Upper lobe of left lung (tissue), 6 donors: ENCODE measurements at places on chromosomes 7 and 10.

DNA sequence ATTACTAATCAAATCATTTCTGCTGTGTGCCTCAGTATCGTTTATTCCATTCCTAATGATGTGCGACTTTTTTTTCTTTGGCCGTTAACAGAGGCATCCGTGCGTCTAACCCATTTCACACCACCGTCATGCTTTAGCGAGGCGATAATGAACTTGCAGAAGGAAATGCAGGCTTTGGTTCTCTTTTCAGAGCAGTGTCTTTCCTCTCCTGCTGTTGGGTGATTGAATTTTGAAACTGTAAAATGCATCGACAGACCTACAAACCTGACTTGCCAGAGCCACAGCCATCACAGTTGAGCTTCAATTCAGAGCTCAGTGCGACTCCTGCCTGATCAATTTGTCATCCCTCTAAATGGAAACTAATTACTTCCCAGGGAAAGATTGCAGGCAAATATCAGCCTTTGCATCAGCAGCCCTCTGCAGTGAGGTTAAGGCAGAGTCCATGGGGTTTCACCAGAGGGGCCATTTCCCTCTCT, 486.0 kb upstream of the GALNT17 start:
- DNase-seq: no peak

DNA sequence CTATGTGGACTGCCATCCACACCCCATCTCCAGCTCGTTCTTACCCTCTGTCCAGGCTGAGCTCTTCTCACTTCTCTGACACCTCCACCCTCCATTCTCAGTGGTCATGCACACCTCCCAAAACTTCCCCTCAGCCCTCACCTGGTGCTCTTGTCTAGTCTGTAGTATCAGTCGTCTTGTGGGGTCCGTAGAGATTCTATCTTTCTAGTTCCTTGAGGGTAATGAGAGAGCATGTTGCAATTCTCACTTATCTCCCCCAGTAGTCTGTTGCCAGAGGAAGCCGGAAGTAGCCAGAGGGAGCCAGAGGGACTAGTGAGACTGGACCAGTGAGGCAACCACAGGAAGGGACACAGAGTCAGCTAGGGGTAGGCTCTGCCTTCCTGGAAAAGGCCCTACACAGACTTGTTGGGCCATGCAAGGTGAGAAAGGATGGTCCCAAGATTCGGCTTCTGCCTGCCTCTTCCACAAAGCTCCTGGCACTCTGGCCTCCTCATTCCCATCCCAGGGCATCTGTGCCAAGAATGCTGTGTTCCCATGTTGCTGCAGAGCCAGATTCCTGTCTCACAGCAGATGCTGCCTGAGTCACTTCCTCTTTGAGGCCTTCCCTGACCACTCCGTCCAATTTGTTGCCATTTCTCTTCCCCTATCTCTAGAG, 50.6 kb upstream of the DUSP5 start:
- peak; percentile 53 for DNase-seq

GRCh38 chr7:155460926-155461613, 3.1 kb downstream of the EN2 start:
- peak; percentile 50 for DNase-seq

DNA sequence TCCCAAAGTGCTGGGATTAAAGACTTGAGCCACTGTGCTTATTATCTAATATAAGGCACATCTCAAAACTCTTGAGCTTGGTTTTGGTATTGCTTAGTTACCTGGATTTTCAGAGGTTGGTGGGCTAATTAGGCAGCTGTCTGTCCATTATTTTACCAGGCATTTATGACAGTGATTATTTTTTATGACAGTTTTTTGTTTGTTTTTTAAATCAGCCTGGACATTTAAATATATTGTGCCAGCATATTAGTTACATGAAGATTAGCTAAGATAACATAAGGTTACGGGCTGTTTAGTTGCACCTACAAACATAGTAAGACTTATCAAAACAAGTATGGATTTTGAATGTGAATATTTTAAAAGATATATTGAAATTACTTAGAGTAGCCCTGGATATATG, 2.6 kb upstream of the ZRANB1 start:
- no peak for DNase-seq

GRCh38 chr7:70298780-70299471, 700.7 kb downstream of the AUTS2 start:
- no peak for DNase-seq

- no peak for DNase-seq
Observed at GRCh38 chr10:92506336-92506735, 67.6 kb downstream of the IDE start.

GRCh38 chr7:148921189-148921588, 37.1 kb upstream of the EZH2 start:
- no peak for DNase-seq

GRCh38 chr10:60230892-60231291, 158.8 kb downstream of the ANK3 start:
- no peak for DNase-seq

- DNase-seq: no peak
Observed at GRCh38 chr7:2350055-2350454, 4.6 kb upstream of the EIF3B start.

DNA sequence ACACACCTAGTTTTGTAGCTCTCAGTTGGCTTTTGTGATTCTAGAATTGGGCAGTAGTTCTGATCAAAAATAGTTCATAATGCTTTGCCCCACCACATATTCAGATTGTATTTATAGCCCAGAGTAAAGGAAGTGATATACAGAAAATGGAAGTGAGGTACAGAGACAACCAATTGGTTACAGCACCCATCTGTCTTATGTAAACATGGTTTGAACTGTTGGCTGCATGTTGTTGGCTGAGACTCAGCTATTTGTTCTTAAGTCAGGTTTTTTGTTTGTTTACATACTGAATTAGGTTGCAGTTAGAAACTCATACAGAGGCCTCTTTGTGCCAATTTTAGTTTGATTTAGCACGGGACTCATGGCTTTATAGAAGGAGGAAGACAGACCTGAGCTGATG, 158.9 kb upstream of the GPR26 start:
- DNase-seq: no peak

DNA sequence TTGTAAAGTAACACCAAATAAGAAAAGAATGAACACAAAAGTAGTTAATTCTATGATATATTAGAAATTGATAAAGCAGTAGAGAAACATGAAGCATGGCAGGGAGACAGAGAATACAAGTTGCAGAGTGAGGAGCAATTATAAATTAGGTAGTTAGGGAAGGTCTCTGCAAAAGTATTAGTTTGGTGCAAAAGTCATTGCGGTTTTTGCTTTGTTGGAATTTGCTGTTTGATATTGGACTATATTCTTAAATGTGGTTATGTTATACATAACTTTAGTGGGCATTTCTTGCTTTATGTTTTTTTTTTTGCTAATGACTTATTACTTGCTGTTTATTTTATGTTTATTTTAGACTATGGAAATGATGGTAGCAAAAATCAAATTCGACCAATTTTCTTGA, 402.2 kb downstream of the SFMBT2 start:
- no peak for DNase-seq

DNA sequence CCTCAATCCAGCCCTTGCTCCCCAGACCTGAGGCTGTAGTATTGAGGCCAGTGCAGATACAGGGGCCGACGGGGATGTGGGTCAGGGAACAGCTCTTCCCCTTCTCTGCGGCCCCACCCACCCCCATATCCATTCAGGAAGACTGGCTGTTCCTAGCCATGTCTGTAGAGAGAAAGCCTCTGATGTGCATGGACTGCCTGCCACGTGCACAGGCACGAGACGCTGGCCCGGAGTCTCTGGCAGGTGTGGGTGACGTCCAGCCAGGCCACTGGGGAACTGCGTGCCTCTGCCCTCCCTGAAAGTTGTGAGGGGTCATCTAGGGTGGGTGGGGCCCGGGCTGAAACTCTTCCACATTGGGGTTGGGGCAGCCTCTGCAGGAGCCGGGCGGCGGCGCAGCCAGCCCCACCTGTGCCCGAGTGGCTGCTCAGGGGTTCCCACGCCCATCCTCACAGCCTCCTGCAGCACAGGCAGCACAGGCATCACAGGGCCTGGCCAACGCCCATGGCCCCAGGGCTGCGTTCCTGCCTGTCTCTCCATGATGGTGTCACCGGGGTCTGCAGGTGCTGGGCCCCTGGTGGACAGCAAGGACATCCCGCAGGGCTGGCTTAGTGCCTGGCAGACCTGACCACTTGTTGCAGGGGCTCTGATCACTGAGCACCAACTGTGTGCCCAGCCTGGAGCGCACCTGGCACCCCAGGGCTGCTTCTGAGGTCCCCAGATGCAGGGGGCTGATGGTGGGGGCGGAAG, 27.5 kb downstream of the MICALL2 start:
- DNase-seq: no peak

DNA sequence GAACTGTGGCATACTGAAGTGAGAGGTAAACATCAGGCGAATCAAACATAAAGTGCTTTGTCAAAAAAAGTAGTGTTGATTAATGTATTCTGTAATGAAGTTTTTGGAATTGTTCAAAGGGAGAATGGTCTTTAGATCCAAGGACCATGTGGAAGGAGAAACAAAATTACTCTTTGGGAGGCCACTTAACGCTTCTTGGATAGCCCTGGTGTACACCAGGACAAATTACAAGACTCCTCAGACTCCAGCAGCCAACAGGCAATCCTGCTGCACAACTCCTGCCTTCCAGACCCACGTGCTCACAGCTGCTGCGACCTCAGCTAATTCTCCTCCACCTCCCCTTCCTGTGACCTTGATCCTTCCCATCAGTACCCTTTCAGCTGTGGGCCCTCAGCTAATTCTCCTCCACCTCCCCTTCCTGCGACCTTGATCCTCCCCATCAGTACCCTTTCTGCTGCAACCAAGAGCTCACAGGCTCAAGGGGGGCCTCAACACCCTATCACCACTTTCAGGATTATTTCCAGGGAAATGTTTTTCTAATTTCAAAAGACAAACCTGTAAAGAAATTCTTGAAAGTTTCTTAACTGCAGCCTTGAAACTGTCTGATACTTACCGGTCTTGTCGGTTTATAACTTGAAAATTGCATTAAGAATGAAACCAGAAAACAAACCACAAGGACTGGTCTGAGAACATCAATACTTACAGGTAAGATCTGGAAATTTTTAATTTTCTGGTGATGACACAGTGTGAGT, 29.7 kb upstream of the DDC start:
- DNase-seq: no peak

DNA sequence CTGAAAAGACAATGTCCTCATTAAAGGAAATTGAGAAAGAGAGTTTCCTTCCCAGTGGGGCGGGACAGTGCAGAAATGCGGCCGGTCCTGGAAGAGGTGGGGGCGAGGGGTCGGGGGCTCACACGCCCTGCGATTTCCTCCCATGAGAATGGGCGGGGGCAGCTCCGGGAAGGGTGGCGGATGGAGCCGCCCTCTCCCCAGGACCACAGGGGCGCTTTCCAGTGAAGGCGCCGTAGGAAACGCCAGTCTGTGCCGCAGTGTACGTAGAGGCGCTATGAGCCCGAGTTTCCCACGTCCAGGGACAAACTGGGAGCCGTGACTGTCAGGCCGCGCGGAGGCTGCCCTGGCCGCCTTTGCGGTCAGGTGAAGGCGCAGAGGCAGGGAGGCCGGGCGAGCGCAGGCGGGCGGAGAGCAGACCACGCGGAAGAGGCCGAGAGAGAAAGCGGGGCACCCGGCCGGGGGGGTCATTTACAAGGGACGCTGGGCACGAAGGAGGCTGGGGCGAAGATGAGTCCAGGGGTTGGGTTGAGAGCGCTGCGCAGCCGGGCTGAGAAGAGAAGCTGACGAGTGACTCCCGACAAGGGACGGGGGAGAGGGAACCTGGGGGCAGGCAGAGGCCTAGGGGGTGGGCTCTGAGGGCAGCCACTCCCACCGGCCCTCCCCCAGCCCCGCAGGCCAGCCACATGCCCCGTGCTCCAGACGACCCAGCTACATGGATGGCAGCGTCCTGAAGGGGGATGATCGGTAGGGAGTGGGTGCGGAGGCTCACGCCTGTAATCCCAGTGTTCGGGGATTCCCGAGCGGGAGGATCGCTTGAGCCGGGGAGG, 45.0 kb downstream of the ALOX5 start:
- DNase-seq: peak; percentile 91

- no peak for DNase-seq
Observed at GRCh38 chr10:104076743-104077160, 8.9 kb downstream of the COL17A1 start.

DNA sequence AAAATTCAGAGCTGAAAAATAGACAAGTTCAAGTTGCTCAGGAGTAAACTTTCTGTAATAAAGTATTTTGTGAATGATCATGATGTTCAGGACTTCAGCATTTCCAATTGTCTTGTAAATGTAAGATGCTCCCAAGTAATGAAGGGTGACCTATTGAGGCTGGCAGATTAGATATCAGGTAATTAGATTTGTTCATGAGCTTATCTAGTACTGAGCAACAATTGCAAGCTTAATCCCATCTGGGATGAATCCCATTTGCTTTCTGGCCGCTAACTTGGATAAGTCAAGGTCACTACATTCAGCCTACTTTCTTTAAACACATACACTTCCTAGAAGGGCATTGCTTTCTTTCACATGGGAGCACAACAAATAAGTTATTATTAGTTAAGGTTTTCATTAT, 82.4 kb upstream of the ITGB1 start:
- DNase-seq: no peak

DNA sequence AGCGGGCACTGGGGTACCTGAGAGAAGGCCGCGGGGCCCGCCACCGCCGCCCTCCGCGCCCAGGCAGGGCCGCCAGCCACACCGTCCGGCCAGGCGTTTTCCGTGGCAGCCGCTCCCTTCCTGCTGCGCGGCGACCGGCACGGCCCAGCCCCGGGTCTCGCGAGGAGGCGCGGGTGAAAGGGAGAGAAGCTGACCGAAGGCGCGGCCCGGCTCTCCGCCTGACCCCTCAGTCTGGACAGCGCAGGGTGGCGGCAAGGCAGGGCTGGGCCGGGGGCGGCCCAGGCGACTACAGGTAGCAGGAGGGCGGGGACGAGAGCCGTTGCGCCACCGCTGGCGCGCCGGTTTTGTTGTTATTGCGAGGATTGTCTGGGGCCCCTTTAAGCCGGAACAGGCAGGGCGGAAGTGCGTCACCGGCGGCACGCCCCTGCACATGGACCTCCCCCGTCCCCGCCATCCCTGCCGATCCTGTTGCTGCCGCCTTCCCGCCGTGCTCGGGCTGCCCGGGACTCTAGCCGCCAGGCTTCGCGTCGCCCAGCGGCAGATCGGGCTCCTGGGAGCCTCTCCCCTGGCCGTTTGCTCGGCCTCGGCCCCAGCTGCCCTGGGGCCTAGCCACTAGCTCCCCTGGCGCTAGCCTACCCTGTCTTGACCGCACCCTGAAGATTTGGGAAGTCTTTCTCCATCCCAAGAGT, at the start of gene HERPUD2:
Gene HERPUD2 (minus strand): TSS at position 352 of the 689 bp plus-strand sequence. CDS start 805 bp downstream, outside the sequence.
- peak; percentile 99 for DNase-seq

- no peak for DNase-seq
Observed at GRCh38 chr10:60718886-60719285, 59.4 kb upstream of the CDK1 start.

DNA sequence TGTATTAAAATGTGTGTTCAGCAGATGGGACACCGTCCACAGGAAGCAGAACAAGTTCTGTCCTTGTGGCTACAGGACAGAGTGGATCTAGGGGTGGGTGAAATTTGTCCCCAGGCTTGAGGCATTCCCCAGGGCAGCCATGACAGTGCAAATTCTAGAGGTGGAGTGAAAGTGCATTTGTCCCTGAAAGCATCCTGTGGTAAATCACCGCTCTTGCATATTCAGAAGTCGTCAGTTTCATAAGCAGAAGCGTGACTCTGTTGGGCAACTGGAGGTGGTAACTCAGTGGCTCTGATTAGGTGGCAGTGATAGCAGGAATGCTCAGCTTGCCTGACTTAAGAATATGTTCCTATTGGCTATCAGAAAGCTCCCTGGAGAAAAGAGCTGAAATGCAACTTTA, 96.6 kb downstream of the SNX10 start:
- DNase-seq: peak; percentile 53
